ENCODE measurements at places on chromosomes 13 and 19.

GRCh38 chr13:23697772-23698313, 127.6 kb downstream of the TNFRSF19 start:
- DNase-seq, result no peak

DNA sequence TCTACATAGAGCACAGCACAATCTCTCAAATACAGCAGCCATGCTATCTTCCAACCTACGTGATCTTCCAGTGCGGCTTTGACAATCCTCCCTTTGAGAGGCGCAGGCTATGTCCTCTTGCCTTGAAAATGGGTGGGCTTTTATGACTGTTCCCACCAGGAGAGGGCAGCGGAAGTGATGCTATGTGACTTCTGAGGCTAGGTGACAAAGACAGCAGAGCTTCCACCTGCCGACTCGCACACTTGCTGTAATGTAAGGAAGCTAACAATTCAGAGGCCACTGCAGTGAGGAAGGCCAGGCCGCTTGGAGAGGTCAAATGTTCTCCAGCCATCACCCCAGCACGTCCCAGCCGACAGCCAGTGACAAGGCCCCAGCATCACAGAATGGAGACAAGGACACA, 65.8 kb downstream of the MRPL57 start:
- no peak for DNase-seq

DNA sequence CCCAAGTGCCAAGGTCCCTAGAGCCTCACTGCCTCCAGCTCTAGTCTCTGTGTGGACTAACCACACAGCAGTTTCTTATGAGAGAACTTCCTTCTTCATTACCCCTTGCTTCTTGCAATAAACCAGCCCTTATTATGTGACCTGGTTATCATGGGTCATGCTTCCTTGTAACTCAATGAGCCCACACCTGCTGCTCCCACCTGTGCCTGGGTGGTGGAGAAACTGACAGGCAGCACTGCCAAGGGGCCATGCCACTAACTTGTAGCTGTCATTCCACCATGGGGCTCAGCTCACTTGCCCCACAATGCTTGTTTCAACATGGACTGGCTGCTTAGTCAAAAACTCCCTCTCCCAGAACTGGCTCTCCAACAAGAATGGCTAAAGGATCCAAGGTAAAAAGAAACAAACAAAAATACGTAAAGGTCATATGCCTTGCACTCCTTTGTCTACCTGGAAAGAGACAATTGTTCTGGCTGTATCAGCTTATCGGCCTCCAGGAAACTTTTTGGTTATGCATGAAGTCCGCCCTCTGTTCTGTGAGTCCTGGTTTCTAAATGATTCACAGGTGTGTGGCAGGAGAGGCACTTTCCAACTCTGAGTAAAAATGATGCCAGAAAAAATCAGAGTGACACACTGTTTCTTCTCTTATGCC, 446.4 kb downstream of the COG6 start:
- DNase-seq, result no peak

DNA sequence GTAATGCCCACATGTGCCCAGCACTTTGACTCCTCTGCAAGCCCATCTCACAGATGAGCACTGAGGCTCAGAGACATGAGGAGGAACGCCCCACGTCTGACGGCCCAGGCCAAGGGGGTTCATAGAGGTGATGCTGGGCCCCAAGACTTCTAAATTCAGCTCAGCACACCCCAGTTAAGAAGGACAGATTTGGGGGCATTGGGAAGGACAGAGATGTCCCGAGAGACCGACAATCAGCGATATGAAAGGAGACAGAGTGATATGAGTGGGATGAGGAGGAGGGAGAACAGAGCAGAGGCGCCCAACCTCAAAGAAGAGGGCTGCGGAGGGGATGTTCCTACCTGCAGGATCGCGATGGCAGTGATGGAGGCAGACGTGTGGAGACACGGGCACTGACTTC, at the start of gene CNFN:
CNFN (minus strand) TSS at position 399 of the 400 bp plus-strand sequence. CDS start 1,260 bp downstream, outside the sequence.
- no peak for DNase-seq
